ENCODE measurements at places on chromosomes 16 and 17. TPM values are rescaled to one million over a fixed set of nuclear protein-coding genes. Genes with fewer than 3 reads are reported as not detected.

The MMP2 gene
- 603 TPM for polyA plus RNA-seq

GRCh38 chr17:66417300-66417719, 114.9 kb downstream of the PRKCA start:
- DNase-seq = no peak

GRCh38 chr17:78883533-78884131, 19.4 kb downstream of the CEP295NL start:
- DNase-seq = no peak

- no peak for DNase-seq
These were observed 78.2 kb downstream of the CCDC182 start for GRCh38 chr17:57666946-57667345.

GRCh38 chr17:47131761-47132160, 57.3 kb downstream of the CDC27 start:
- no peak for DNase-seq

- DNase-seq = no peak
These were observed 85.8 kb downstream of the HIC1 start for GRCh38 chr17:2140683-2141082.

The CPHXL2 gene
- 0.23 TPM for polyA plus RNA-seq

GRCh38 chr16:23020084-23020483, 129.2 kb downstream of the USP31 start:
- no peak for DNase-seq

The LLGL2 gene
- 51.7 TPM for polyA plus RNA-seq

The MT1X gene
- polyA plus RNA-seq = 16.7 TPM

The PPP1R27 gene
- polyA plus RNA-seq = 0.11 TPM

GRCh38 chr17:45384047-45384788, 48.5 kb downstream of the ARHGAP27 start:
- DNase-seq = no peak

The UBALD2 gene
- polyA plus RNA-seq = 47.9 TPM

GRCh38 chr17:6299275-6299674, 135.6 kb downstream of the AIPL1 start:
- DNase-seq = no peak

The KRT32 gene
- not detected for polyA plus RNA-seq

GRCh38 chr17:14359163-14360020, 58.5 kb downstream of the HS3ST3B1 start:
- DNase-seq = no peak

The AATK gene
- 14.2 TPM for polyA plus RNA-seq

The MYL11 gene
- polyA plus RNA-seq = 0.24 TPM

DNA sequence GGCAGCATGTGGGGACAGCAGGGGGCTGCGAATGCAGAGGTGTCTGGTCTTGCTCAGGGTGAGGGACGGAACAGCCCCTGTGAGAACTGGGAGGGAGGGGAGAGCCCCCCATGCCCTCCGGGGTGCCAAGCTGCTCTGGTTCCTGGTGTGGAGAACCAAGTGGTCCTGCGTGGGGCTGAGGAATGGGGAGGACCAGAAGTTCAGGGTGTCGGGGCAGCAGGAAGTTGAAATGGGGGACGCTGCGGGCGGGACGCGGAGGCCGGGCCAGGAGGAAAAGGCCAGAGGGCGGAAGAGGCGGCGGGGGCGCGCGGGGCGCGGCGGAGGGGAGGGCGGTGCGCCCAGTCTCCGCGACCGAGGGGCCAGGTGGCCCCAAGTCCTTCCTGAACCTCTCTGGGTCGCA, 3.6 kb downstream of the ALDH3A1 start:
- DNase-seq = no peak
